Tibial artery (tissue), 4 donors: ENCODE measurements at places on chromosomes 11 and 22.

GRCh38 chr22:38724926-38725571, 19.3 kb downstream of the GTPBP1 start:
- peaks cover 80% of the 10 kb centered on the region for H3K36me3 ChIP-seq
- H3K27ac ChIP-seq: no peak overlapping the region
- no peaks in the 10 kb centered on the region for H3K4me1 ChIP-seq
- no peak for DNase-seq
- H3K27me3 ChIP-seq: no peaks in the 10 kb centered on the region

- no peak for DNase-seq
- H3K27me3 ChIP-seq: peaks cover 30% of the 10 kb centered on the region
- no peaks in the 10 kb centered on the region for H3K4me1 ChIP-seq
- H3K36me3 ChIP-seq: no peaks in the 10 kb centered on the region
- peak overlapping the region; percentile 23 for H3K4me3 ChIP-seq
- H3K27ac ChIP-seq: no peak overlapping the region
These were observed 689 bp downstream of the RAB39A start for GRCh38 chr11:107928767-107929507.

GRCh38 chr22:39593066-39593930, 22.7 kb downstream of the CACNA1I start:
- no peak overlapping the region for H3K27ac ChIP-seq
- no peak overlapping the region for H3K4me3 ChIP-seq
- DNase-seq: no peak
- no peaks in the 10 kb centered on the region for H3K4me1 ChIP-seq
- no peaks in the 10 kb centered on the region for H3K27me3 ChIP-seq

GRCh38 chr11:120295099-120295498, 30.0 kb upstream of the TLCD5 start:
- no peak overlapping the region for H3K27ac ChIP-seq
- no peaks in the 10 kb centered on the region for H3K36me3 ChIP-seq

- DNase-seq: no peak
- no peaks in the 10 kb centered on the region for H3K27me3 ChIP-seq
- no peaks in the 10 kb centered on the region for H3K4me1 ChIP-seq
- no peaks in the 10 kb centered on the region for H3K36me3 ChIP-seq
- no peak overlapping the region for H3K4me3 ChIP-seq
- H3K27ac ChIP-seq: no peak overlapping the region
These were observed 24.6 kb downstream of the LMO1 start for GRCh38 chr11:8239040-8239439.

DNA sequence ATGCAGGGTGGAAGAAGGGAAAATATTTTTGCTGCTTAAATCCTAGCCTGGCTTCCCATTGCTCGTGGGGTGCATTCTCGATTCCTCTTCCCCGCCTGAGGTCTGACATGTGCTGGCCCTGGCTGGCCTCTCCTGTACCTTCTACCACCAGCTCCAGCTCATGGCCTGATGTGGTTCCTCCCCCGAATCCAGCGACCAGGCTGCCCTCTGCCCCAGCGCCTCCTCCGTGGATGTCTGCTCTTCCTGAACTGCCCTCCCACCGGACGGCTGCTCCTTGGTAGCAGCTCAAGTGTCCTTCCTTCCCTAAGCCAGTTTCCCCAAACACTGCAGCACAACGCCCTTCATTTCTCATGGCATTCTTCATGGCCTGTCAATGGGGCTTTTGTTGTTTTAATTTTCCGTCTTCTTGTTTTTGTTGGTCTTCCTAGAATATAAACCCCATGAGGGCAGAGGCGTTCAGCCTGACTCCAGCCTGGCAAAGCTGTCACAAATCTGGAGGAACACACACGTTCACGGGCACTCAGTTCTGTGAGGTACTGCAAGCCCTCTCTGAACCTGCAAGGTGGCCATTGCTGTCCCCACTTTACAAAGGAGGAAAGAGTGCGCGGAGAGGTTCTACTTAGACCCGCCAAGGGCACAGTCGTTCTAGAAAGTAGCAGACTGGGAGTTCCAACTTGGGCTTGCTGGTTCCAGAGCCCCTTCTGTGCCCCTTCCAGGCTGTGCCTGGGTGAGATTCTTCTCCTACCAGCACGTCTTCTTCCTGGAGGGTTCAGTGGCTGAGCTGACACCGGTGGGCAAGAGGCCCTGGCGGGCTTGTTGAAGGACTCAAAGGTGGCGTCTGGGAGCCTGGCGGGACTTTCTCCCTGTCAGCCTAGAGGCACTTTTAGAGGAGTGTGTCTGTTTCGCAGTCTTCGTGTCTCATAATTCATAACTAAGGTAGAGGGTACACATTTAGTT, 953 bp upstream of the LRP5 start:
- H3K4me1 ChIP-seq: peaks cover 17% of the 10 kb centered on the region
- no peak for DNase-seq
- H3K4me3 ChIP-seq: peak overlapping the region; percentile 79
- H3K36me3 ChIP-seq: no peaks in the 10 kb centered on the region

GRCh38 chr22:33780531-33781136, 139.6 kb downstream of the LARGE1 start:
- H3K27ac ChIP-seq: no peak overlapping the region
- H3K4me3 ChIP-seq: no peak overlapping the region
- no peaks in the 10 kb centered on the region for H3K36me3 ChIP-seq
- H3K27me3 ChIP-seq: no peaks in the 10 kb centered on the region

- H3K27me3 ChIP-seq: no peaks in the 10 kb centered on the region
- no peak for DNase-seq
- H3K4me3 ChIP-seq: no peak overlapping the region
- H3K27ac ChIP-seq: no peak overlapping the region
These were observed 63.5 kb downstream of the MICAL3 start for GRCh38 chr22:17960695-17961445.

- peak overlapping the region; percentile 78 for H3K4me3 ChIP-seq
- peaks cover 47% of the 10 kb centered on the region for H3K4me1 ChIP-seq
- H3K36me3 ChIP-seq: no peaks in the 10 kb centered on the region
- H3K27me3 ChIP-seq: no peaks in the 10 kb centered on the region
These were observed 816 bp upstream of the PHRF1 start for GRCh38 chr11:575313-575995.

GRCh38 chr11:82959987-82960778, 58.6 kb downstream of the DDIAS start:
- H3K36me3 ChIP-seq: no peaks in the 10 kb centered on the region
- no peak overlapping the region for H3K27ac ChIP-seq
- no peaks in the 10 kb centered on the region for H3K27me3 ChIP-seq
- no peak for DNase-seq

GRCh38 chr11:133529807-133530500, 2.3 kb downstream of the OPCML start:
- no peaks in the 10 kb centered on the region for H3K27me3 ChIP-seq
- H3K27ac ChIP-seq: no peak overlapping the region
- no peaks in the 10 kb centered on the region for H3K36me3 ChIP-seq
- no peaks in the 10 kb centered on the region for H3K4me1 ChIP-seq
- no peak for DNase-seq
- H3K4me3 ChIP-seq: no peak overlapping the region

- no peak for DNase-seq
- H3K4me1 ChIP-seq: peaks cover 5% of the 10 kb centered on the region
- H3K36me3 ChIP-seq: peaks cover 9% of the 10 kb centered on the region
These were observed 67.3 kb downstream of the RSF1 start for GRCh38 chr11:77753230-77753629.

DNA sequence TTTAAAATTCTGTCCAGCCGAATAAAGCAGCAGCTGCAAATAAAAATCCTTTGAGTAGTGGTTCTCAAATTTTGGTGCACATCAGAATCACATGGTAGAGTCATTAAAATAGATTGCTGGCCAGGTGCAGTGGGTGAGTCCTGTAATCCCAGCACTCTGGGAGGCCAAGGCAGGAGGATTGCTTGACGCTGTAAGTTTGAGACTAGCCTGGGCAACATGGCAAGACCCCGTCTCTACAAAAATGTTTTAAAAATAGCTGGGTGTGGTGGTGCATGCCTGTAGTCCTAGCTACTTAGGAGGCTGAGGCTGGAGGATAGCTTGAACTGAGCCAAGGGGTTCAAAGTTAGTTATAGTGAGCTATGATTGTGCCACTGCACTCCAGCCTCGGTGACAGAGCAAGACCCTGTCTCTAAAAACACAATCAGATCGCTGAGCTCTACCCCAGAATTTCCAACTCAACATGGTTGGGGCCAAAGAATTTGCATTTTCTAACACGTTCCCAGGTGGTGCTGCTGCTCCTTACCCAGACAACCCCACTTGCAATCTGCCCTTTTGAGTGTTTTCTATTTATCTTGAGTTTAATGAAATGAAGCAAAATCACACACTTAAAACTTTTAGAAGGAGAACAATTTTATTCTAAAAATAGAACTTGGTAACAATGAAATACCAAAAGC, 48.8 kb downstream of the BIRC2 start:
- H3K36me3 ChIP-seq: peaks cover 78% of the 10 kb centered on the region
- no peaks in the 10 kb centered on the region for H3K27me3 ChIP-seq
- no peak overlapping the region for H3K27ac ChIP-seq
- no peak for DNase-seq
- H3K4me1 ChIP-seq: no peaks in the 10 kb centered on the region

DNA sequence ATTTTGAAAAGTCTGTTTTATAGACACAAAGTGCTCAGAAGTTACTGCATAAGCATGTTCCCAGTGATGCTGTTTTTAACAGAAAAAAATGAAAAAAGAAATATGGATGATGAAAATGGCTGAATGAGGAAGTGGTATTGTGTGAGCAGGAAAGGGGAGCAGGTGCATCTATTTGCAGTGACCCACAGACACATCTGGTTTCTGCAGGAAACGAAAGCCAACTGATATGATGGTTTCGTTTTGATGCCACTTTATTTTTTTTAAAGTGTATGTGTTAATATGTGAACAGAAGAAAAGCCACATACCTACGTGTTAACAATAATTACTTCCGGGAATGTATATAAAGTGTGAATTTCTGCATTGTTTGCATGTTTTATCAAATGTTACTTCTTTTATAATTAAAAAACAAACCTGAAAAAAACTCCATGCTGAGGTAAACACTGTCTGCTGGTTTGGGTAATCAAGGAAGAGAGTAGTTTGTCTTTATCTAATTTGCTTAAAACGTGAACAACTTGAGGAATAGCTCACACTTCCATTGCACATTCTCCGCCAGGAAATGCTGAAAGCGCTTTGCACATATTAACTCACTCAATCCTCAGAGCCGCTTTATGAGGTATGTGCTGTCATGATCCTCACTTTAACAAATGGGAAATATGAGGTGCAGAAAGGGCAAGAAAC, 1335.9 kb downstream of the TBC1D22A start:
- DNase-seq: no peak
- H3K4me3 ChIP-seq: no peak overlapping the region

DNA sequence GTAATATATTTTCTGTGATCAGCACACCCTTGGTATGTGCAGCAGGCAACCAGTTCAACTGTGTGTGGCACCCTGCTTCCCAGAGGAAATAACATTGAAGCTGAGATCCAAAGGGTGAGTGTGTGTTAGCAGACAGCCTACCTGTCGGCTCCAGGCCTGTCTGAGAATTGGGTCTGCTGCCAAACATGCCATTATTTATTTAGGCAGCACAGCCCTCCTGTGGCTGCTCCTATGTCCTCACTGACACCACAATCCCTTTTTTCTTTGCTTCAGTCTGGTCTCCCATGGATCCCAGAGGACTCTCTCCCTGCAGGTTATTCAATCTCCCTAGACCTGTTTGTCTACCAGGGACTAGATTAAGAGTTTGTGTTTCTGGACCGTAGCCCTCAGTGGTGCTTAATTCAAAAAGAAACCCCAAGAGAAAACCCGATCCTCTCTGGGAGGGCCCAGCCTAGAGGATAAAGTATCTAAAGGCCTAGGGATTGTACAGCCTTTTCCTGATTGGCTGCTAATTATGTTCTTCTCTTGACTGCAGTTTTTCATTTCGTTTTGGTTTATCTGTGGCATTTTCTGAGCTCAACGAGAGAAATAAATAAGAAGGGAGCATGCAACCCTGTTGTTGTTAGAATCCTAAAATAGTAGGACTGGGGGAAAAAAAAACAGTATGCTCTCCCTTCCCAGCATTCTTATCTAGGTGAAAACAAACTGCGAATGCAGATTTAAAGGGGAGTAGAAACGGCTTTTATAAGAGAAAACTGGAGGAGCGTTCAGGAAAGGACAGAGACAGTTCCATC, 24.1 kb downstream of the KCNE3 start:
- no peak overlapping the region for H3K27ac ChIP-seq
- H3K36me3 ChIP-seq: no peaks in the 10 kb centered on the region
- H3K4me1 ChIP-seq: no peaks in the 10 kb centered on the region
- DNase-seq: no peak

- DNase-seq: no peak
- H3K27ac ChIP-seq: peak overlapping the region; percentile 99
- H3K4me1 ChIP-seq: no peaks in the 10 kb centered on the region
These were observed 6.7 kb downstream of the SMTN start for GRCh38 chr22:31087744-31088215.

- H3K4me3 ChIP-seq: no peak overlapping the region
- no peak for DNase-seq
- H3K27ac ChIP-seq: no peak overlapping the region
- no peaks in the 10 kb centered on the region for H3K36me3 ChIP-seq
These were observed 13.1 kb upstream of the RPS19BP1 start for GRCh38 chr22:39545386-39546365.

DNA sequence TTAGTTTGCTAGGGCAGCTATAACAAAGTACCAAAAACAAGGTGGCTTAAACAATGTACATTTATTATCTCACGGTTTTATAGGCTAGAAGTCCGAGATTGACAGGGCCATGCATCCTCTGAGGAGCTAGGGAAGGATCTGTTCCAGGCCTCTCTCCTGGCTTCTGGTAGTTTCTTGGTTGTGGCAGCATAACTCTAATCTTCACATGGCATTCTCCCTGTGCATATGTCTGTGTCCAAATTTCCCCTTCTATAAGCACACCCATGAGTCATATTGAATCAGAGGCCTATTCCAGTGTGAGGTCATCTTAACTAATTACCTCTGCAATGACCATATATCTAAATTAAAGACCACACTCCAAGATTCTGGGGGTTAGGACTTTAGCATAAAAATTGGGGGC, 31.3 kb upstream of the MMP13 start:
- H3K27ac ChIP-seq: no peak overlapping the region
- H3K4me1 ChIP-seq: no peaks in the 10 kb centered on the region
- H3K36me3 ChIP-seq: no peaks in the 10 kb centered on the region
- no peak for DNase-seq
- H3K4me3 ChIP-seq: no peak overlapping the region

GRCh38 chr11:64219354-64219684, 6.7 kb downstream of the TRPT1 start:
- H3K27me3 ChIP-seq: no peaks in the 10 kb centered on the region
- H3K4me1 ChIP-seq: no peaks in the 10 kb centered on the region
- H3K27ac ChIP-seq: no peak overlapping the region
- no peak overlapping the region for H3K4me3 ChIP-seq

- DNase-seq: peak; percentile 25
- no peaks in the 10 kb centered on the region for H3K27me3 ChIP-seq
- no peak overlapping the region for H3K27ac ChIP-seq
- no peak overlapping the region for H3K4me3 ChIP-seq
- no peaks in the 10 kb centered on the region for H3K4me1 ChIP-seq
- no peaks in the 10 kb centered on the region for H3K36me3 ChIP-seq
These were observed 168.8 kb downstream of the RCN1 start for GRCh38 chr11:32259641-32260081.

GRCh38 chr11:41118521-41118920, 340.9 kb downstream of the LRRC4C start:
- no peak overlapping the region for H3K4me3 ChIP-seq
- H3K36me3 ChIP-seq: no peaks in the 10 kb centered on the region
- no peaks in the 10 kb centered on the region for H3K27me3 ChIP-seq

- no peak for DNase-seq
- no peaks in the 10 kb centered on the region for H3K4me1 ChIP-seq
- peaks cover 5% of the 10 kb centered on the region for H3K27me3 ChIP-seq
These were observed 36.4 kb downstream of the SLC22A12 start for GRCh38 chr11:64627371-64627770.
